ENCODE measurements at places on chromosomes 12 and 14.

- no peak overlapping the region for H3K27ac ChIP-seq
- no peaks in the 10 kb centered on the region for H3K27me3 ChIP-seq
- peaks cover 15% of the 10 kb centered on the region for H3K36me3 ChIP-seq
- no peak overlapping the region for H3K4me3 ChIP-seq
- DNase-seq: no peak
These were observed 25.5 kb upstream of the P2RX4 start for GRCh38 chr12:121184425-121184824.

DNA sequence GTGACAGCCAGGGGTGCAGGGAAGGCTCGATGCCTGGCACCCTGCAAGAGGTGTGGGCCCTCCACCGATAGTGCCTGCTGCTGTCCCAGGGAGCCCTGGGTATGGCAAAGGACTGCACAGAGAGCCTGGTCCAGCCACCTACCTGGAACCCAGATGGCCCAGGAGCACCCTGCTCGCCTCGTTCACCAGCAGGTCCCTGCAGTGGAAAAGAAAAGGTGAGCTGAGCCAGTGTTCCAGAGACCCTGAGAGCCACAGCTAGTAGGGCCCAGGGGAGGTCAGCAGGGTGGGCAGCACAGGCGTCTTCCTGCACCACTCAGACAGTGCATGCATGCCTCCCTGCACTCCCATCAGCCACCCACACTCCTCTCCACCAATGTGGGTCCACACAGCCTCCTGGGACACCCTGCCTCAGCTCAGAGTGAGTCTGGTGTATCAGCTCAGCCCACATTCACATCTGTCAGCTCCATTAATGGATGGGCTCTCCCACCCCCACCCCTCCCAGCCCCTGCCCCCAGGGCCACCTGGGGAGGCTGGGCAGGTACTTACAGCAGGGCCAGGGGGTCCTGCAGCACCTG lies 20.2 kb downstream of the TMEM106C start:
- no peaks in the 10 kb centered on the region for H3K36me3 ChIP-seq
- no peak for DNase-seq
- H3K27me3 ChIP-seq: peaks cover 26% of the 10 kb centered on the region
- H3K4me3 ChIP-seq: no peak overlapping the region

GRCh38 chr14:91211017-91211416 lies 33.5 kb downstream of the GPR68 start:
- peaks cover 13% of the 10 kb centered on the region for H3K4me1 ChIP-seq
- H3K27ac ChIP-seq: no peak overlapping the region
- DNase-seq: no peak
- H3K27me3 ChIP-seq: no peaks in the 10 kb centered on the region
- H3K4me3 ChIP-seq: no peak overlapping the region
- peaks cover 48% of the 10 kb centered on the region for H3K36me3 ChIP-seq

DNA sequence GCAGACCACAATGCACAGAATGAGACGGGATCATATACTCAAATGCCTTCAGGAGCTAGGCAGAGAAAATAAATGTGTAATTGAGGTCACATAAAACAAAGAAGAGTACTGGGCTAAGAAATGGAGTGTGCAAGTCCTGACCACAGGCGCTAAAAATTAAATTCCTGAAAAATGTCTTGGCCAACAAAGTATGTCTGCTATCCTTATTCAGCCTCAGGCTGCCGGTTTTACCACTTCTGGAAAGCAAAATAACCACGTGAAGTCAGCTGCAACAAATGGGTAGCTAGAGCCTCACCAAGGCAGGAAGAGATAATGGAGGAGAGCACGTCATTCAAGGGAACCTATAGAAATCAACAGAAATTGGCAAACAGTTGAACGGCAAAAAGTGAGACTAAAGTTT lies 3.1 kb downstream of the PYGL start:
- no peak for DNase-seq
- peaks cover 6% of the 10 kb centered on the region for H3K4me1 ChIP-seq
- no peak overlapping the region for H3K4me3 ChIP-seq
- peaks cover 2% of the 10 kb centered on the region for H3K36me3 ChIP-seq
- H3K27ac ChIP-seq: no peak overlapping the region
- H3K27me3 ChIP-seq: peaks cover 42% of the 10 kb centered on the region

DNA sequence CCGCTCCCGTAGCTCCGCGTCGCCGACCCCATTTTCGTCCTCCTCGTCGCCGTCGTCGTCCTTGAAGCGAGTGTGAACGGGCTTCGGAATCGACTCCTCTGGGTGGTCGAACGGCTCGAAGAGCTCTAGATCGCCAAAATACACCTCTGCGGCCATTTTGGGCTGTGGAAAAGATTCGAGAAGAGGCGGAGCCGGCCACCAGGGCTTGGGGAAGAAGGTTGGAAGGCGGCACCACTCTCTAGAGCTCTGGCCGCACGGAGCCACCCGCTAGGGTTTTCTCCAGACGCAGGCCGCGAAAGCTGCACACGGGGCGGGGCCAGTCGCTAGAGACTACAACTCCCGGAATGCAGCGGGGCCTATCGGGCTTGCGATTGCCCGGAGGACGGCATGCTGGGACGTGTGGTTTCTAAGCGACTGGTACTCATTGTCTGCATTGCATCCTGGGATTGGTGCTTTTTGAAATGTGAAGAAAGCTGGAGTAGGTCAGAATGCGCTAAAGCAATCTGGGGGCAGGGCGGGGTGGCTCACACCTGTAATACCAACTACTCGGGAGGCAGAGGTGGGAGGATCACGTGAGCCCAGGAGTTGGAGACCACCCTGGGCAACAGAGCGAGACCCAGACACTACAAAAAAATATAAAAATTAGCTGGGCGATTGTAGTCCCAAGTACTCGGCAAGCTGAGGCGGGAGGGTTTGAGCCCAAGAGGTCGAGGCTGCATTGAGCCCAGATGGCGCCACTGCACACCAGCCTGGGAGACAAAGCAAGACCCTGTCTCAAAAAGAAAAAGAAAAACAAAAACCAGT lies at the start of gene ZCCHC8:
ZCCHC8 (minus strand) TSS at position 248 of the 804 bp plus-strand sequence; CDS start at position 156, 92 bp downstream.
- DNase-seq: peak; percentile 96
- no peaks in the 10 kb centered on the region for H3K27me3 ChIP-seq
- H3K36me3 ChIP-seq: peaks cover 35% of the 10 kb centered on the region
- H3K27ac ChIP-seq: peak within 1 kb of the TSS; percentile 92
- peak within 1 kb of the TSS; percentile 92 for H3K4me3 ChIP-seq

DNA sequence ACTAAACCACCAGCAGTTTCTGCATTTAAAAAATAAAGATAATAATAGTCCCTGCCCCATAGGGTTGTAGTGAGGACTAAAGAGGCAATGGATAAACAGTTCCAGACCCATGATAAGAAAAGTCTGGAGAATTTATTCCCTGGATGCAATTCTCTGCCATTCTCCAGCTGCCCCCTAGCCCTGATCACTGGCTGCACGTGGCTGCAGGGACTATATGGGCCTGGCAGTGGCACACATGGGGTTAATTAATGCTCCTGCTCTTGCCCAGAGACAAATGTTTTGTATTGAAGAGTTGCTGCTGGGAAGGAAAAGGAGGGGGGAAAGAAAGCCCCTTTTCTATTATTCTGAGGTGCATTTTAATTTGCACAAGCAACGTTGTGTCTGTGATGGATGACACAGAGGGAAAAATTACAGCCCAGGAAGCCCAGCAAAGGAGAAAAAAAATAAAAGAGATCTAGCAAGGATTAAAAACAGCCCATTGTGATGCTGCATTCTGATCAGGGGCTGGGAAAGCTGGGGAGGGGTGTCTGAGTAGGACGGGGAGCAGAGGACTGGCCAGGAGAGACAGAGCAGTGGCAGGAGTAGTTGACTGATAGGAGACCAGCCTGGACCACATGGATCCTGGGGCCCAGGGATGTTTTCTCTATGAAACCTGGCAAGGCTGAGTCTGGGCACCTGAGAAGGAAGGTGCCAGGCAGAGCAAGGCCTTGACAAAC lies 149.3 kb downstream of the ESRRB start:
- DNase-seq: no peak
- no peak overlapping the region for H3K27ac ChIP-seq
- H3K36me3 ChIP-seq: no peaks in the 10 kb centered on the region
- H3K27me3 ChIP-seq: peaks cover 9% of the 10 kb centered on the region
- H3K4me1 ChIP-seq: no peaks in the 10 kb centered on the region

DNA sequence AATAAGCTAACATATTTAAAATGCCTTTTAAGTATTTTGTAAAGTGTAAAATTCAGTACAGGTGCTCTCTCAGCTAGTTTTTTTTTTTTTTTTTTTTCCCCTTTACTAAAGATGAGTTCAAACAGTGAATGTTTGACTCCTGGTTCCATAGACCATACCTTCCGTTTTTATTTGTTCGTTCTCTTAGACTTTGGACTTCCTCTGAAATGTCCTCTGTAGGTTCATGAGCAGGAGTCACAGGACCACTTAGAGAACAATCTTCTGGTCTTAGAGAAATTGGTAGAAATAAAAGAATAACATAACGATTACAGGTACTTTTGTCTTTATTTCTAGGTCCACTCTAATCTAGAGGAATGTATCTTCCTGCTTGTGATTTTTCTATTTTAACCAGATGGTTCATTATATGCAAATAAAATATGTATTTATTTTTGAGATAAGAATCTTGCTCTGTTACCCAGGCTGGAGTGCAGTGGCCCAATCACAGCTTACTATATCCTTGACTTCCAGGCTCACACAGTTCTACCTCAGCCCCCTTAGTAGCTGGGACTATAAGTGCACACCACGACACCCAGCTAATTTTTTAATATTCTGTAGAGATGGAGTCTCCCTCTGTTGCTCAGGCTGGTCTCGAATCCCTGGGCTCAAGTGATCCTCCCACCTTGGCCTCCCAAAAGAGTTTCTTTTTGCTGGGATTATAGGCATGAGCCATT lies 25.8 kb downstream of the STYX start:
- H3K36me3 ChIP-seq: peaks cover 11% of the 10 kb centered on the region
- H3K4me3 ChIP-seq: no peak overlapping the region
- H3K27me3 ChIP-seq: no peaks in the 10 kb centered on the region
- no peak overlapping the region for H3K27ac ChIP-seq

- H3K27me3 ChIP-seq: peaks cover 6% of the 10 kb centered on the region
- H3K4me3 ChIP-seq: no peak overlapping the region
- H3K27ac ChIP-seq: no peak overlapping the region
- H3K36me3 ChIP-seq: no peaks in the 10 kb centered on the region
- DNase-seq: no peak
- H3K4me1 ChIP-seq: no peaks in the 10 kb centered on the region
These were observed 216.0 kb upstream of the EEA1 start for GRCh38 chr12:93145086-93145485.

DNA sequence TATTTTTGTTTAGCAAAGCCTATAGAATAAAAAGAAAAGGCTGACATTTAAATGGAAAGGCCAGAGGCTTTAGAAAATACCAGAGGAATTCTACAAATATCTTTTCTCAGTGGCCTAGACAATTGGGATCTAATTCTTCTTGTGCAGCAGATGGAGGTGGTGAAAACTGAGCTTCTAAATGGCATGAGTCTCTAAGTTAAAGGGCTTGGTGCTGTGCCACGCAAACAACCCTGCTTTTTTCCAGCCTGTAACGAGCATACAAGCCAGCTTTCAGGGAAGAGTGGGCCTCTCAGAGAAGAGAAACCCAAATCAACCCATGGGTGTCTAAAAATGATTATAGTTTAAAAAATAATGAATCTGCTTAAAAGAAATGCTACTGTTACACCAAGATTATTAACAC lies 237.9 kb upstream of the NAV3 start:
- H3K27me3 ChIP-seq: no peaks in the 10 kb centered on the region
- no peaks in the 10 kb centered on the region for H3K36me3 ChIP-seq
- no peak for DNase-seq
- no peak overlapping the region for H3K4me3 ChIP-seq

DNA sequence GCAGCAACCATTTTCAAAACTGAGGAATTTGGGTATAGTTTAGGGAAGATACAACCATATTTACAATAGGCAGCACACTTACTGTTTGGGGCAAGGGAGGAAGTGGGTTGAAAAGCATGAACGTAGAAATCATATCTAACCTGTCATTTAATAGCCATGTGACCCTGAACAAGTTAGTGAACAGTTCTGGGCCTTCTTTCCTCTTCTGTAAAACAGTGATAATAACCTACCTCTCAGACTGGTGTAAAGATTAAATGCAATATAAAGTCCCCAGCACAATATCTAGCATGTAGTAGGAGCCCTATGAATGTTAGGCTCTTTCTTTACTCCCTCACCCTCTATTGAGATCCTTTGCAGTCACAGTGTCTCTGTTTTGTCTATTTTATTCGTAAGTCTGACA lies 33.5 kb downstream of the A2ML1 start:
- H3K4me3 ChIP-seq: no peak overlapping the region
- H3K4me1 ChIP-seq: no peaks in the 10 kb centered on the region
- H3K27ac ChIP-seq: no peak overlapping the region
- H3K27me3 ChIP-seq: peaks cover 7% of the 10 kb centered on the region
- H3K36me3 ChIP-seq: no peaks in the 10 kb centered on the region
- DNase-seq: no peak

DNA sequence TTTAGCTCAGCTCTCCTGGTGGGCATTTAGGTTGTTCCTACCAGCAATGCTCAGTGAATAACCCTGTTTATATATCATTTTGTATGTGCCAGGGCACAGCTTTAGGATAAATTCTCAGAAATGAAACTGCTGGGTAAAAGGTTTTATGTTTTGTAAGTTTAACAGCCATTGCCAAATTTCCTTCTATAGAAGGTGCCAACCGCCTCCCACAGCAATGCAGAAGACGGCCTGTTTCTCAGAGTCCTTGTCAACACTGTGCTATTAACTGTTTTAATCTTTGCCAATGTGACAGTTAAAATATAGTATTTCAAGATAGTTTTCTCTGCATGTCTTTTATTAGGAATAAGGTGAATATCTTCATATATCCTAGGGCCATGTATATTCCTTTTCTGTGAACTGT lies 65.0 kb downstream of the PPP1R13B start:
- no peak for DNase-seq
- no peaks in the 10 kb centered on the region for H3K36me3 ChIP-seq
- no peak overlapping the region for H3K27ac ChIP-seq
- no peak overlapping the region for H3K4me3 ChIP-seq
- H3K27me3 ChIP-seq: no peaks in the 10 kb centered on the region
- H3K4me1 ChIP-seq: no peaks in the 10 kb centered on the region

GRCh38 chr12:49550693-49551252 lies 11.9 kb downstream of the KCNH3 start:
- DNase-seq: no peak
- no peak overlapping the region for H3K4me3 ChIP-seq
- no peak overlapping the region for H3K27ac ChIP-seq

- H3K36me3 ChIP-seq: no peaks in the 10 kb centered on the region
- DNase-seq: peak; percentile 41
- H3K4me3 ChIP-seq: no peak overlapping the region
- no peaks in the 10 kb centered on the region for H3K4me1 ChIP-seq
- no peak overlapping the region for H3K27ac ChIP-seq
These were observed 26.8 kb downstream of the TMEM63C start for GRCh38 chr14:77208291-77208978.

DNA sequence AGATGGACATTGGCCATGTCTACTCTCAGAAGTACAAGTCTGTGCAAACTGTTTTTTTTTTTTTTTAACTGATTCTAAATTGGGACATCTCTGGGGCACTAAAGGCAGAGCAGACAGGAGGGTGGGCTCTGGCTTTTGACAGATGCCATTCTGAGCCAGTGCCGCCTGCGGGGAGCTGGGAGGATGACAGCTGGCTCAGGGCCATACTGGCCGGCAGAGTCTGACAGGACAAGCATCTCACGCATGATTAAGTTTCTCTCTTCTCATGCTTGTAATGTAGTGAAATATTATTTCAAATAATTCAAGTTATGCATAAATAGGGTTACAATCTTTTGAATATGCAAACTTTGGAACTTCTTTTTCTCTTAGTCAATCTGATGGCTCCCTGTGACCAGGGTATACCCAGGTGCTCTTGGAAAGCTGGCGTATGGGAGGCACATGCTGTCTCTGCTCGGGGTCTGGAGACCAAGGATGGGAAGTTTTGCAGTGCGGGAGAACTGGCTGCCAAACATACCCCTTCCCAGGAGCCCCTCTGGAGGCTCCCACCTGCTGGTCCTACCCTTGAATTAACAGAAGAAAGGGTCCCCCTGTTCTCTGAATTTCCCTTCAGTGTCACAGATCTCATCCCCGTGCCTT lies 7.6 kb downstream of the CDCA4 start:
- peak overlapping the region; percentile 55 for H3K27ac ChIP-seq
- peaks cover 41% of the 10 kb centered on the region for H3K36me3 ChIP-seq
- no peaks in the 10 kb centered on the region for H3K27me3 ChIP-seq
- H3K4me1 ChIP-seq: peaks cover 50% of the 10 kb centered on the region

Measured in activated T-helper 1 cell treated with anti-CD3 and anti-CD28 coated beads, Interleukin-12 subunit alpha, Interleukin-12 subunit beta, Interleukin-2, Interleukin-4 antibody, amounts not matched to agents 30 ng/mL and 10 ng/mL and 1 ng/mL, durations not matched to agents 14 hours and 24 hours and 36 hours (primary cell).